GM13977 (cell line): ENCODE measurements at places on chromosomes 3 and 15.

DNA sequence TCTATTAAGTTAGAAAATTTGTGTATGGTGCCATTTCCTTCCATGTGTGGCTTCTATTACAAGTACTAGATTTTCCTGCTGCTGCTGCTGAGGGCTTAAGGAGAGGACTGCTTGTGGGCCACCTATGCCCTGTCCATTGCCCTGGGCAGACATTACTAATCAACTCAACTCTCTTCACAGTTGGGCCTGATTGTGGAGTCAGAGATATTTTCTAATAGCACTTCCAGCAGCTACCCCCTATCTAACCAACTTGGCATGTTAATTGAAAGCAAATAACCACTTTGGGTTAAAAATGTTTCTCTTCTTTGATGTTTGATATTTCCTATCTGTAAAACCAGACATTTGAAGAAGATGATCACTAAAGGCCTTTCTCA, 242.0 kb downstream of the EDEM1 start:
- no peak for DNase-seq

DNA sequence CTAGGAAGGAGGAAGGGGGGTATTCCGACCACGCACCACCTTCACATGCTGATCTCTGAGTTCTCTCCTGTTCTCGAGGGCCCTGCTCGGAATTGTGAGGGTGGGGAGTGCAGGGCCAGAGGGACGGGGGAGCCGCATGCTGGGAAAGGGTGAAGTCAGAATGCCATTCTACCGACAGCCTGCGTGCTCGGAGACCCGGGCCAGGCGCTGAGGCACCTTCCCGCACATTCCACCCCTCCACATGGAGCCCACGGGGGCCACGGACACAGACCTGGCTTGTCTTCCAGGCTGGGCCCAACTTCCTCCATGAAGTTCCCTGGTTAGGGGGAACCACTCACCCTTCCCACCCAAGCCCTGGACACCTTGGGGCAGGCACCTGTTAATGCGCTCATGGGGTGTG, 28.7 kb upstream of the PIGZ start:
- DNase-seq: no peak

DNA sequence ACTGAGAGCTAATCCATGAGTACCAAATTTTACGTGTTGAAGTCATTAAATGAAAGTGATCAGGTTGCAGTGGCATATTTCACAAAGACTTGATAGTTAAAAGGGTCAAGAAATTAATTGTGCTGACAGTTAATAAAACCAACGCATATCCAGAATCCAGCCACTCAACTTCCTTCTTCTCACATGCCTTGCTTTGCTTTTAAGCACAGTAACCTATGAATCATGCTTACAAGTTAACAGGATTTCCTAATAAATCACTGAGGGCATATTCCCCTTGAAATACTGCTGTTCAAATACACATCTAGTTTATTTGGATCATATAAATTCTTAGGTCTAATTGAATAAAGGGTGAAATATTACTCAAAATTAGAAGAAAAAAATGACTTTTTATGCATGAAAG, 801.5 kb upstream of the EPHA6 start:
- DNase-seq: no peak

DNA sequence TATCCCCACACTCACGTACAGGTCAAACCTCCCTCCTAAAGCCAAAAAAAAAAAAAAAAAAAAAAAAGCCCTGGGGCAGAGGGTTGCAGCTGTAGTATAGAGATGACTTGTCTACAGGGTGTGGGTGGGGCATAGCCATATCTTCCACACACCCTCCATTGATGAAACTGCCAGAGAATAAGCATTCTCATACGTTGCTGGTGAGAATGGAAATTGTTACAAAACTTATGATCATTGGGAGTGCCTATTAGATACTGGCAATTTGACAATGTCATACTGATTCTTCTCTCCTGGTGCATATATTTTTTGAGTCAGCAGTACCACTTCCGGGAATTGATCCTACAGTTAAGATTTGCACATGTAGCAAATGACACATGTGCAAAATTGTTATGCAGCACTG, 11.0 kb upstream of the CTNNB1 start:
- DNase-seq: no peak

GRCh38 chr15:53193149-53193548, 403.0 kb upstream of the ONECUT1 start:
- DNase-seq: no peak
